Caco-2 (cell line): ENCODE measurements at places on chromosomes 4 and X.
A peak's percentile ranks its signal among the peaks of the same experiment; 100 is the strongest.

- no peak for DNase-seq
These were observed 32.9 kb upstream of the OTUD4 start for GRCh38 chr4:145213245-145213644.

DNA sequence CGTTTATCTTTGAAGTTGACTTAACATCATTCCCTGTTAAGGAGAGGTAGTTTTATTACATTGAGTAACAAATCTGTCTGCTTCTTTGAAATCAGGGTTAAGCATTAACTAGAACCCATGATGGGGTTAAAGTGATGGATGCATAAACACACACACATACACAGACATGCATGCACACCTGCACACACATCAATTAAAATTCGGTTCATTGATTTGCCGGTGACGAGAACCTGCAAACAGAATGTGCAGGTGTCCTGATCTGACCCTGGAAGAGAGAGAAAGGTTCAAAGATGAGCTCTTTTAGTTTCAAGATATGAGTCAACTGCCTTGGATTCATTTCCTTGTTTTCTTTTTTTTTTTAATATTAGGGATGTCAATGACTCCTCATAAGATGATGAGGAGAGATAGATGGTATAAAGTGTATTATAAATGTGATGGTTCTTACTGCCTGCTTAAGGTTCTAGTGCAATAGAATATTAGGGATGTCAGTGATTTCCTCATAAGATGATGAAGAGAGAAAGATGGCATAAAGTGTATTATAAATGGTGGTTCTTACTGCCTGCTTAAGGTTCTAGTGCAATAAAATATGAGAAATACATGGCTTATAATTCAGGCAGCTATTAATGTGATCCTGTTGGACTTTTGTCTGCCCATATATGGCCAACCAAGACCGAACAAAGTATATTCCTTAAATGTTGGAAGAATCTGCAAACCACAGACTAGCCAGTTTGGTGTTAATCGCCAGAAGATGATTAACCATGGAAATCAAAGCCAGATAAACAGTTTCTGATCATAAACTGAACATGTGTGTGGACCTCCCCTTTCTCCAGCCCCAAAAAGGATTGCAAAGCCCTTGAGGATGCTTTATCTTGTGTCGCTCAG lies 14.1 kb upstream of the CD99 start:
- DNase-seq = peak; percentile 76

DNA sequence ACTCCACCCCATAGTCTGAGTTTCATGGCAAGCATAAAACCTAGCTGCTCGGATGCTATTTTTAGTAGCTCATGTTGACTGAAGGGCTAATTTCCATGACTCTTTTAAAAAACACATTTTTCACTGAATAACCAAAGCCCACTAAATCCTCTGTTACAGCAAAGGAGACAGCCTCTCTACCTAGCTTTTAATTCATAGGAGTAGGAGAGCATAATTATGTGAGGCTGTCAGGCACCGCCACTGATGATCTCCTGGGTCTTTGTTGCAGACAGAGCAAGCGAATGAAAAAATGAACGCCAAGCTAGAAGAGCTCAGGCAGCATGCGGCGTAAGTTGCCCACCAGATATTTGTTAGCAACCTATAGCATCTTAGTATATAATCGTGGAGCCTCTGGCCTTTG lies 53.5 kb downstream of the KIF4A start:
- no peak for DNase-seq

DNA sequence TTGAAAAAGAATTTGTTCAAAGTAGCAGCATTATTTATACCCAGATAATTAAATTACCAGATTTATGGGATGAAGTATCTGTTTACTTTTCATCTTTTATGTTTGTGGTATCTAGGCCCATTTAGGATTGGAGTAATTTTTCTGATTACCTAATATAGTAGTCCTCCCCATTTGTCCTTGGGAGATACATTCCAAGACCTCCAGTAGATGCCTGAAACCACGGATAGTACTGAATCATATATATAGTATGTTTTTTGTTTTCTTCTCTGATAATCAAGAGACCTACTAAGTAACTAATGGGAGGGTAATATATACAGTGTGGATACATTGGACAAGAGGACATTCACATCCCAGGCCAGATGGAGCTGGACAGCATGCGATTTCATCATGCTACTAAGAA lies 30.7 kb upstream of the PTPN13 start:
- no peak for DNase-seq

DNA sequence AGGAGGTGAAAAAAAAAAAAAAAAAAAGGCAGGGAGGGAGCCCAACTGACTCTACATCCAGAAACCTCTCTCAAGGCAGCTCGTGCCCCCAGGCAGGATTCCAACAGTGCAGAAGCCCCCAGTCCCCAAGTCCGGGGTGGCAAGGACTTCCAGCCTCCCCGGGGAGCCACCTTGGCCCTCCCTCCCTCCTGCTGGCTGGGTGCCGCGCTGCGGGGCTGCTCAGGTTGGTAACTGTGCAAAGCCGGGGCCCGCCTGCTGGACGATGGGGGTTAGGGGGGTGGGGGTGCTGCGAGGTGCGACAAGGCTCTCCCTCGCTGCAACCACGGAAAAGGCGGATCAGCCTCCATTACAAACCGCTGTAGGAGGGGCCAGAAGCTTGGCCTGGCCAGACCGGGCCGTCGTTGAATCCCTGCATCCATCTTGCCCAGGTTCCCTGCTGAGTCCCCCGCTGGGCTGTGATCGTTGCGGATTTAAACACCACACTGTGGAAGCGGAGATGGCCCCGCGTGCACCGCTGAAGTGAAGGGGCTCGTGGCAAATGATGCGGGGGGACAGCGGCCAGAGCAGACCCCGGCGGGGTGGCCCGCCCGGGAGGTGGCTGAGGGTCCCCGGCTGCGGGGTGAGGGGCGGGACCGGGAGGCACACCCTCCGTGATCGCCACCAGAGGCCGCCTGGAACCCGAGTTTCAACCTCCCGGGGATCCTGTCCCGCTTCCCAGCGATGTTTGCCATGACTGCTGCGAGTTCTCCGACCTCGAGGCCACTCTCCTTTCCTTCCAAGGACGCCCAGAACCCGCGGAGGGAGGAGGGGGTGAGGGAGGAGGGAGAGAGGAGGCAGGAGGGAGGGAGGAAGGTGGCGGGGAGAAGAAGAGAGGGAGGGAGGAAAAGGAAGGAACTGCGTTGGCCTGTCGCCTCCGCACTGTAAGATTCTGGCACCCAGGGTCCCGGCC lies 58.0 kb upstream of the DDX3X start:
- peak; percentile 80 for DNase-seq

GRCh38 chr4:73948990-73949706 lies 32.7 kb downstream of the PF4 start:
- no peak for DNase-seq

GRCh38 chr4:105369988-105370387 lies 103.9 kb downstream of the PPA2 start:
- DNase-seq = no peak

GRCh38 chr4:77006753-77007353 lies 57.3 kb downstream of the SEPTIN11 start:
- no peak for DNase-seq

- no peak for DNase-seq
These were observed 814 bp upstream of the MMAA start for GRCh38 chr4:145618210-145618931.

- DNase-seq = no peak
These were observed 3.7 kb upstream of the GPR82 start for GRCh38 chrX:41720125-41720779.

DNA sequence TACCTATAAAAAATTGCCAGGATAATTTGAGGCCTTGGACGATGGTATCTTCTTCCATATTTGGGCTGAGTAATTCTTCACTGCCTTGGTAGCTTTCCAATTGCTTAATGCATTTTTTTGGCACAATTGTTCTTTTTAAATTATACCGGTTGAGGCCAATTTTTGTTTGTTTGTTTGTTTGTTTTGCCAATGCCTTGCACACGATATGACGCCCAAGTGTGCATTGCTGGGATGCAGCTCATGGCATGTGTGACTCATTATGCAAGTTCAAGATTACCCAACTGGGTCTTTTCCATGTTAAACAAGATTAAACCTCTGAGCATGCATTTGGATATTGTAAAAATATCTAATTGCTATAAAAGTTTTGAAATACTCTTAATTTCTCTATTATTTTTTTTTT lies 71.1 kb upstream of the KCNIP4 start:
- DNase-seq = no peak

GRCh38 chrX:80388206-80388605 lies 32.0 kb upstream of the TENT5D start:
- no peak for DNase-seq

- no peak for DNase-seq
These were observed at the start of gene P2RY4 for GRCh38 chrX:70260104-70260503. Gene P2RY4, minus strand, starts transcription at chrX:70260204. Its CDS starts 580 bp downstream, at chrX:70259624.
